ENCODE measurements at places on chromosomes 5 and 9.

DNA sequence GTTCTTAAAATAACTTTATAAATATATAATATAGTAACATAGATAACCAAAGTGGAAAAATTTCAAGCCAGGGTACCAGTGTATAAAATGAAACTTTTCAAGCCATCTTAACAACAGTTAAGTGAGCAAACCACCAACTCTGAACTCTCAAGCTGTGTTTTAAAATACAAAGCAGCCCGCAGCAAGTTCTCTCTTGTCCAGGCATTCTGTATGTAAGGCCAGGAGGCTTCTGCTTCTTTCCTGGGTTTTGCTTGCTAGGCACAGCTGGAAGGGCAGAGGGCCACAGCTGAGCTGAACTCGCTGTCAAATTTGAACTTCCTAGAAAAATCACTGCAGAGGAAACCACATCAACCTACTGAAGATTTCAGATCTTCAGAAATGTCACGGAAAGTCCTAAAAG is 6.8 kb upstream of the CTNNAL1 start:
- no peak for DNase-seq

DNA sequence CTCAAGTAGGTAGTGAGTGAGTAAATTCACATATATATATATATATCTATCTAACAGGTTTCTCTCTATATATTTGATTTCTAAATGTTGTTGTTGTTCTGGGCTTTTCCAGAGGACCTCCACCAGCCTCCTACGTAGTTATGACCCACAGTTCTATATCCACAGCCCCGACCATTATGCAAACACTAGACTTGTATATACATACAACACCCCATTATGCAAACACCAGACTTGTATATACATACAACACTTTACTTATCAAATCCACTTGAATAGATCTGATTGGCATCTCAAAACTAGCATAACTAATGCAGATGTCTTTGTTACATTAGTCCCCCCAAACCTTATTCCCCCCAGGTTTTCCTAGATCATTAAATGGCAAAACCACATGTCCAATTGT is 108.7 kb downstream of the JAKMIP2 start:
- no peak for DNase-seq

DNA sequence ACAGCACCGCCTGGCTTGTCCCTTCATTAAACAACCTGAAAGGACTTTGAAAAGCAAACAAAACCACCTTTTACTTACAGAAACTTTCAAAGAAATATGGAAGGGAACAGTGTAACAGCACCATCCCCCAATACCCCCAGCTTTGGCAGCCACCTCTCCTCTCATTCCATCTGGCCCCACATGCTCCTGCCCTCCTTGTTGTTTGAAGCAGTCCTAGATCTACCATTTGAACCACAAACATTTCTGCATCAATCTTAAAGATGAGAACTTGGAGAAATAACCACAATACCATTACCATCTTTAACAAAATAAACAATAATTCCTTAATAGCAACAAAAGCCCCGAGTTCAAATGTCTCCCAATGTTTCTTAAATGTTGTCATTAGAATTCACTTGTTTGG is 17.8 kb upstream of the COL15A1 start:
- no peak for DNase-seq

DNA sequence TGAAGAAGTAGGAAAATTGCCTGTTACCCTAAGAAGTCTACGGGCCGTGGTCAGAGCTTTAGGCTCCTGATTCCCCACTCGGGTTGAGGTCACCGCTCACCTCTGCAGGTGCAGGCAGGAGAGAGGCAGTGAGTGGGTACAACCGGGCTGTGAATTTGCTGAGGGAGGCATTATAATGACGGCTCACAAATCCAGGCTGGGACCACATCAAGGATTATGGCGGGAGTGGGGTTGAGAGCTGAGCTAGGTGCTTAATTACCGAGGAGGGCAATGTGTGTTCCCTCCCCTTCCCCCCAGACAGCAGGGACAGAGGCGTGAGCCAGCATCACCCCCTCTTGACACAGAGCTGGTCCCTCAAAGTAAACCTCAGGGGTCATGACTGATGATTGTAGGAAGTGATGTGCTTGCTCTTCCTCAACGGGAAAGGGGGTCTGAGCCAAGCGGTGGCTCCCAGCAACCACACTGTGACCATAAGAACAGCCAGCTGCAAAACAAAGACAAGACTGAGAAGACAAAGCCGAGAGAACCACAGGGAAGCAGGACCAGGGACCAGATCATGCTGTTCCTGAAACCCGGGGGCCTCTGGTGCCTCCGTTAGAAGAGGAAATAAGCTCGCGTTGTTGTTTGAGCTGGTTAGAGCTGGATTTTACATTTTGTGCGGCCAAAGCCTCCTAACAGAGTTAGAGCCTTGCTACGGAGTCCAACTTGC is 77.7 kb downstream of the OLFM1 start:
- DNase-seq: no peak

DNA sequence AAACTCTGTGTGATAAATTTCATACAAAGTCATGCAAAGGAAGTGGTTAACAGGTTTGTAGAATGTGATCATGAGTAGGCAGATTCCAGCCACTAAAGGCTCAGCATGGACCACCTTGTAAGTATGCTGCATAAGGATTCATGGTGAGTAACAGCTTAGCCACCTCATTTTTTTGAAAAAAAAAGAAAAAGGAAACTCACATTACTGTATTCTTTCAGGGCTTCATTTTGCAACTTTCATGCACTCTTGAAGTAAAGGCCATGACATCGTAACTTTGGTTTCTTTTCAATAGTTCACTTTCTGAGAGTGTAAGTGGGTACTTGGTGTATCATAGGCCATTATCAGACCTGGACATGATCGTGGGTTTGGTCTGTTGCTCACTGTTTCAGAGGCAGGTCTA is 175.1 kb downstream of the PCSK1 start:
- DNase-seq: no peak

GRCh38 chr5:139882961-139883539 is 87.4 kb downstream of the PSD2 start:
- DNase-seq: no peak

- DNase-seq: no peak
Measured at GRCh38 chr9:4237748-4238511, 61.9 kb downstream of the GLIS3 start.

GRCh38 chr9:132742821-132743311 is 72.6 kb downstream of the GTF3C4 start:
- DNase-seq: no peak

- peak; percentile 34 for DNase-seq
Measured at GRCh38 chr5:59036274-59036961, 453.5 kb downstream of the RAB3C start.

DNA sequence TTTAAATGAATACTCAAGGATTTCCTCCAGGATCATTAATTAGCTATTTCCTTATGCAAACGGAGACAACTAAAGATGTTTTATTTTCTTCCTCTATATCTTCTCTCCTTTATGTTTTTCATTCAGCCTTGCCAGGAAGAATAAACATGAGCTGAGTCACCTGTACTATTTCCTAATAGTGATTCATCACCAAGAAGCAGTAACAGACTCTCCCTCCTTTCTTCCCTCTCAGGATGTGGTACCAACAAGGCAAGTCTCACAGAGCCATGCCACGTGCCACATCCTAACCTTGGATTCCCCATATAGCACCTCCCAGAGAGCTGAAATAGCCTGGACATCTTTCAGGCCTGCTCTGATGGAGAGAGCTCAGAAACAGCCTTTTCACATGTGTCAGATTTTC is 758.6 kb upstream of the DMAC1 start:
- no peak for DNase-seq

- DNase-seq: no peak
Measured at GRCh38 chr9:11045589-11045988, 432.8 kb upstream of the PTPRD start.

DNA sequence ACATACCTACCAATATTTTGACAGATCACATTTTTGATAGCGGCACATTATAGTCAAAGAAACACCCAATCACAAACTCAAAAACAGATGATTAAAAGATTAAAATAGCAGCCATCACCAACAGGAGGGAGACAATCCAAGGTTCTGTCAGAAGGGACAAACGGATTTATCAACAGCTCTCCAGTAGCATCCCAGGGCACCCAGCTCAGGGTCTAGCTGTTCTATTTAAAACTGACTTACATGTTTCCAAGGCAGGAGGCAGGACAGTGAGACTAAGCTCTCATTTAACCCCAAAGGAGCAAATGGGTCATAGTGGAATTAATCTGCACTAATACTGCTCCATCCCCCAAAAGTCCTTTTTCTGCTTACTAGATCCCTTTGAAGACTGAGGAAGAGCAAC is 3.2 kb downstream of the AGTPBP1 start:
- no peak for DNase-seq

GRCh38 chr5:31573494-31574142 is 41.5 kb downstream of the C5orf22 start:
- no peak for DNase-seq

GRCh38 chr5:107513337-107514085 is 157.2 kb downstream of the EFNA5 start:
- no peak for DNase-seq

GRCh38 chr5:159208514-159209437 is 577 bp downstream of the RNF145 start:
- DNase-seq: peak; percentile 20

GRCh38 chr5:84816160-84816559 is 431.5 kb upstream of the EDIL3 start:
- no peak for DNase-seq

DNA sequence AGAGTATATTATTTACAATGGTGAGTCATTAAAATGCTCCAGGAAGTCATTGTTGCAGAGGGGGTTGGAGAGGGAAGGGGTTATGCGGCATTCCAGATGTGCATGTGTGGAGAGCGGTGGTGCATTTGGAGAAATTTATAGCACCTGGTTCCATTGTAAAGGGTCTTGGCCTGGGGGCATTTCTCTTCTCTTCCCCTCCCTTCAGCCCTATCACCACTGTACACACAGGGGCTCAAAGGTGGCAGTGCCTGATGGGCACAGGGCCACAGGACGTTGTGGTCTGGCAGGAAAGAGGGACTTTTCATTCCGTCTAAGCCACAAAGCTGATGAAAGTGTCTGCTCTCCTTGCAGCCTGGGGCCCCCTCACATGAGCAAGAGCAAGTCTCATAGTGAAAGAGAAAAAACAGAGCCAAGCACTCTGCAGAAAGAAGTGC is 442.4 kb upstream of the ZNF462 start:
- DNase-seq: no peak
